Activated B cell treated with CpG ODN at 0.5 μM for 24 hours (primary cell): ENCODE measurements at places on chromosomes 13 and 19.

DNA sequence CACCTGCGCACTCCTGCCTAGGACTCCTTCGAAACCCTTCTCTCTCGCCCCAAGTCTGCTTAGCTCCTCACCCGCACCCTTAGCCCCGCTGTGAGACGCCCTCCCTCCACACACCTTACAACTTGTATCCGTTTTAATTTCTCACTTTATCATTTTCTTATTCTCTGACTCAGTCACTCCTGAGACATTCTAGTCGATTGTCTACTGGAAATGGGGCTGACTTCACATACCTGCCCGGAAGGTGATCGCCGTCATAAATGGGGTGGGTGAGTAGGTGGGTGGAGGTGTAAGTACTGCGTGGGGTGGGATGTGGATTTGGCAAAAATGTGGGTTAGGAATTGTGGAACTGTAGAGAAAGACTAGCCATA is 714 bp downstream of the NDFIP2 start:
- DNase-seq, result peak; percentile 15

DNA sequence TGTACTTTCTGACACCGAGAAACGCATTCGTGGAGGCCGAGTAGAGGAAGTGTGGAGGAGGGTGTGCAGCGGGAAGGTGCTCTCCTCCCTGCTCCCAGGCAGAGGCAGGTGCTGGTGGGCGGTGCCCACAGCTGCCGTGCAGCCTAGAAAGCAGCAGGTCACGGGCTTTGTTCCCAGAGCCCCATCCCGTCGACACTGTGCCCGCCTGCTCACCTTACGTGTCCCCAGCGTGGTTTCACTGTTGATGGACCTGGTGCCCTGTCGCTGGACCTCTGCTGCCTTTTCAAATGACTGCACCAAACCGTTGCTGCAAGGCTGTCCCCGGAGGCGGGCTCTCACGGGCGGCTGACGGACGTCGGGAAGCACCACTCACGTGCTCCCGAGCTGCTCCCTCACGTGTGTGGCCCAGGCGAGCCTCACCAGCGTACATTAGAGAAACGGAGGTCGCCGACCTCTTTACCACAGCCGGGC is 20.8 kb downstream of the PLEKHJ1 start:
- no peak for DNase-seq

- DNase-seq, result peak; percentile 87
These were observed 23.3 kb downstream of the NOTCH3 start for GRCh38 chr19:15177269-15178116.

- DNase-seq, result no peak
These were observed 14.9 kb downstream of the RFC3 start for GRCh38 chr13:33832872-33833271.

DNA sequence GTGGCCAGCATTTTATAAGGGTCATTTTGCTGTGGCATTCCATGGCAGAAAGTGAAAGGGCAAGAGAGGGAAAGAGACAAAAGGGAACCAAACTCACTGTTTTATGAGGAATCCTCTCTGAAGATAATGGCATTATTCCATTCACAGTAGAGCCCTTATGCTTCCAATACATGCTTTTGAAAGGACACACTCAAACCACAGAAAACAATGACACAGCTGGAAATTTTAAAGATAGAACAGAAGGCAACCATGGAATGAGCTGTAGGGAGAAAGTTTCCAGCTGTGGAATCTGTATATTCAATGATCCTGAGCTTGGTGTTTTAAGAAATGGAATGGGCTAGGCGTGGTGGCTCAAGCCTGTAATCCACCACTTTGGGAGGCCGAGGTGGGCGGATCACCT is 677.4 kb downstream of the SLITRK1 start:
- DNase-seq, result no peak

GRCh38 chr13:31545616-31546015 is 193.7 kb upstream of the RXFP2 start:
- DNase-seq, result no peak

GRCh38 chr19:15332311-15332996 is at the start of gene BRD4:
Gene BRD4, minus strand, starts transcription at chr19:15332539. Its CDS starts 59,440 bp downstream, at chr19:15273099.
- peak; percentile 86 for DNase-seq

DNA sequence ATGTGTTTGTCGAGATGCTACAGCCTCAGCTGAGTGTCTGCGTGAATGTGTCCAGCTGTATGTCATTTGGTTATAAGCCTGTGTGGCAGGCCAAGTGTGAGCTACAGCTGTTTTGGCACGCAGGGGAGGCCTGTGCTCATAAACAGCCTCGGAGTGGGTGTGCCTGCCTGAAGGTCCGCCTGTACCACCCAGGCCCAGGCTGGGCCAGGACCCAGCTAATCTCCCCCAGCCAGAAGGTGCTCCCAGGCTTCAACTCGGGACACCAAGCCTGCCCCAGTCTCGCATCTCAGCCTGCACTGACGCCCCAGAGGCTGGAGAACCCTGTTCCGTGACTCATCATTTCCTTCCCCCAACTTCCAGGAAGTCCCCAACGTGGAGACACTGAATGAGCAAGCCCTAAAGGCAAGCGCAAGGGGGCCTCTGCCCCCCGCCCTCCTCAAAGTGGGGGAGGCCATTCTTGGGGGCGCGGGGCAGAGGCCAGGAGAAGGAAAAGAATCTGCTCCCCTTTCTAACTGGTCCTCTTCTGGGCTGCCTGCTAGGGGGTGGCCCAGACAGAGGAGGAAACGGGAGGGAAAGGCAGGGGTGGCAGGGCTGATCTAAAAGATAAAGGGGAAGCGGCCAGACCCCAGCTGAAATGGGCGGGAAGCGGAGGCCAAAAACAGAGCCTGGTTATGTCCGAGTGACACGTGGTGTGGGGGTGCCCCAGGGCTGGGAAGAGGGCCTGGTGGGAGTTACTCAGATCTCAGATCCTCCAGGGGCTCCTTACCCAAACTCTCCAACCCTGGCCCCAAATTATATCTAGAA is 2.0 kb downstream of the SLC1A5 start:
- peak; percentile 66 for DNase-seq

- DNase-seq, result no peak
These were observed 306 bp downstream of the SUGT1 start for GRCh38 chr13:52652980-52653303.

GRCh38 chr19:11984986-11985385 is 20.1 kb downstream of the ZNF763 start:
- DNase-seq, result no peak

DNA sequence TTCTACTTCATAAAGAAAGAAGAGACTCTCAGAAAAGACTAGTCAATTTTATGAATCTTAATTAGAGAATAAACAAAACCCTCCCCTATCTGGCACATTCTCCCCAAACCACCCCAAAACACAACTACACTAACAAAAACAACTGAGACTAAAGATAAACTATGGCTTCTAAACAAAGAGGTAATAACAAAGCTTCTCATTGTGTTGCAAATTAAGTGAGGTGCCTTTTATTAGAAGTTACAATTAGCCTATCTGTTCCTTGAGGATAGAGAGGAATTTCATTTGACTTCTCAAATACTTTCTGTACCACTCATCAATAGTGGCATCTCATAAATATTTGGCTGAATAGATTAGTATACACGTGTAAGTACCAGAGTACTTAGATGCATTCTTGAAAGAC is 1196.2 kb downstream of the PCDH9 start:
- no peak for DNase-seq

DNA sequence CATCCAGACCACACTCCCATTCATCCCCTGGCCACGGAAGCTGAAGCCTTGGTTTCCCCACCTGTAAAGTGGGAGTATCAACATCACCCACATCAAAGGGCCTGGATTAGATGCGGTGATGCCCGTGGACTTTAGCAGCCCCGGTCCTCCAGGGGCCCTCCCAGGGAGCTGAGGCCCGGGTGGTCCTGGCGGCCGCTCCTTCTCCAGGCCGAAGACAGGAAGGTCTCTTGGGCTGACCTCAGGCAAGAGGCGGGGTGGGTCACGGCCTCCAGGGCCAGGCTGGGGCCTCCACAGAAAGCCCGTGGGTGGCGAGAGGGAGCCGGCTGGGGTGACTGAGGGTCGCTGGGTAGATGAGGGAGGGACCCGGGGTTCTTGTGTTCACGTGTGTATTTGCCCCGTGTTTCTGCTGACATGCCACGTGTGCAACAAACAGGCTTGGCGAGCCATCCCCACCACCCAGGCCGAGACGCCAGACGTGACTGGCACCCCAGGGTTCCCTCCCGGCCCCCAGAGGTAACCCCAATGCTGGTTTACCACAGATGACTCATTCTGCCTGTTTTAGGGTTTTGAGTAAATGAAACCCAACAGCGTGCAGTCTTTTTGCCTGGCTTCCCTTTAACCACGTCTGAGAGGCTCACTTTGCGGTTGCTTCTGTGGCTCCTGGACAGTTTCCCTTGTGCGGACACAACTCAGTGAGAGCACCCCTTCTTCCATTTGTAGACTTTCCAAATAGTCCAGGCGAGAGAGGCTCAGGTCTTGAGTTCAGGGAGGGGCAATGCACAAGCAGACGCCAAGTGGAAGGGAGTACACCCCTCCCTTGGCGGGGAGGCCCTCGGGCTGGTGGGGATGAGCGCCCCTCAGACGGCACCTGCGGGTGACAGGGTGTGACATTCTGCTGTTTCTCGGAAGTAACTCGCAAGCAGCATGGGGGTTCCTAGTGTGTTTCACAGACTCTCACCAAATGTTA is 42.9 kb downstream of the C13orf46 start:
- DNase-seq, result no peak

DNA sequence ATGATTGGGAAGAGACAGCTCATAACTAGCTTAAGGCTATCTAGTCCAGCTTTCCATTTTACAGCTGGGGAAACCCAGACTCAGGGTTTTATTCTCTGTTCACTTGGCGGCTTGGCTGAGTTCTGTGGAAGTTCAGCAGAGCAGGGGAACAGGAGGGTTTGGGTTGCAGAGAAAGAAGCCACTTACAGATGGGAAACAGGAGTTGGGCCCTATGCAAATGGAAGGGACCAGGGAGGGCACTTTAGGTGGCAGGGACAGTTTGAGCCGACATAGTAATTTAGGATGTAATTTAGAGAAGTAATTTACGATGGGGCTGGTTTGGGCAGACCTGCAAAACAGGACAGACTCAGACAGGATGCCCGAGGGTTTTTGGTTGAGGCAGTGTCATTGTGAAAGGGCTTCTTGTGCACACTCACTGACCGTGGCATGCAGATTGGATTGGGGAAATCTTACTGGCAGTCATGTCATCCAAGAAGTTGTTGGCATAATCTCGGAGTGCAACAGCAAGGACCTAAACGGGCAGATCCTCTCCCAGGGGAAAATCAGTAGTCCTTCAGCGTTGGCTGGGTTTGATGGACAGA is 47.3 kb upstream of the GPR183 start:
- no peak for DNase-seq

DNA sequence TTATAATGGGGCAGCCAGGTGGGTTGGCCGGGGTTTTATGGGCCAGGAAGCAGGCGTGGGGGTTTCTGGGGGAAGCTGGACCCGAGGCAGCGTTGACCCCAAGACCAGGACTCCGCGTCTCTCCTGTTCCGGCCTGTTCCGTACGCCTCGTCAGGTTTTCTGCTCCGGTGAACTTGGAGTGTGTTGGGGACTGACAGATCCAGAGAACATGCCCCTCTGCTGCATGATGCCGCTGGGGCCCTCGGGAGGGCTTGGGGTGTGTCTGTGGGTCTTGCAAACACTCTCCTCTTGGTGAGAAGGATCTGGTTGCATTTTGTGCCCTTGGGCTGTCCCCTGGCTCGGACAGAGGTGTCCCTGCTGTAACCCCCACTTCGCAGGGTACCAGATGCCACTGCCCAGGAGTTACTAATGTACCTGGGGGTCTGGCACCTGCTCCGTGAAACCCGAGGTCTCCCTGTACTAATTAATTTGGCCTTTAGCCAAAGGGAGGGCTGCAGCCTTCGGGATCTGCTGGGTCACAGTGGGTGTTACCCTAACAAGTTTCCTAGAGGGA is 15.6 kb downstream of the KDM4B start:
- no peak for DNase-seq

GRCh38 chr13:42331009-42331408 is 59.1 kb downstream of the AKAP11 start:
- DNase-seq, result no peak

DNA sequence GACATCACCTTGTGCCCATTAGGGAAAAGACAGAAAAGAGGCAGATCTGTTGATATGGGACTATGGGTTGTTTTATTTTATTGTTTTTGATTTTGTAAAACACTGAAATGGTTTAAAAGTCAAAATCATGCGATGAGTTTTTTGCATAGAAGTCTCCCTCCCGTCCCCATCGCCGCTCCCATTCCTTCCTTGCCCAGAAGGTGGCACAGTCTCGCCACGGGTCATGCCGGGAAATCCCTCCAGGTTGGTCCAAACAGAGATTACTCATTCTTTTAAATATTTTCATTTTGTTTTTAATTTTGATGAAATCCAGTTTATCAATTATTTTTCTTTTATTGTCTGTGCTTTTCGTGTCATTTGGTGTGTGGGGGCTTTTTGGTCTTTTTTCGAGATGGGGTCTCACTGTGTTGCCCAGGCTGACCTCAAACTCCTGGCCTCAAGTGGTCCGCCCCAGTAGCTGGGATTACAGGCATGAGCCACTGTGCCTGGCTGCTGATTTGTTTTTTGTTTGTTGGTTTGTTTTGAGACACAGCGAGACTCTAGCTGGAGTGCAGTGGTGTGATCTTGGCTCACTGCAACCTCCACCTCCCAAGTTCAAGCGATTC is 9.2 kb downstream of the PGPEP1 start:
- peak; percentile 28 for DNase-seq

DNA sequence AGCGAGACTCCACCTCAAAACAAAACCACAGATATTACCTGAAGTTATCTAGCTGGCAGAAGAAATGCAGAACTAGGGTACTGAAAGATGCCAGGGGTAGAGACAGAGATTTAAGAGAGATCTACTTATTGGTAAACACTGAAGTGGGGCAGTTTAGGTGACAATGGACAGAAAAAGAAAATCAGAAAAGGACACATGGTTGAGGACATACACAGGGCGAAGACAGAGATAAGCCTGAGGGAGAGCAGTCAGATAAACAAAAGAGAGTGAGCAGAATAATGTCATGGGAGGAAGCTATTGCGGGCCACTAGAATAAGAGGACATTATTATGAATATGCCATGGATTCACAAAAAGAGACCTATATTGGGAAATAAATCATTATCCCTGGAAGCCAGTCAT is 3.3 kb downstream of the NEK5 start:
- DNase-seq, result no peak

DNA sequence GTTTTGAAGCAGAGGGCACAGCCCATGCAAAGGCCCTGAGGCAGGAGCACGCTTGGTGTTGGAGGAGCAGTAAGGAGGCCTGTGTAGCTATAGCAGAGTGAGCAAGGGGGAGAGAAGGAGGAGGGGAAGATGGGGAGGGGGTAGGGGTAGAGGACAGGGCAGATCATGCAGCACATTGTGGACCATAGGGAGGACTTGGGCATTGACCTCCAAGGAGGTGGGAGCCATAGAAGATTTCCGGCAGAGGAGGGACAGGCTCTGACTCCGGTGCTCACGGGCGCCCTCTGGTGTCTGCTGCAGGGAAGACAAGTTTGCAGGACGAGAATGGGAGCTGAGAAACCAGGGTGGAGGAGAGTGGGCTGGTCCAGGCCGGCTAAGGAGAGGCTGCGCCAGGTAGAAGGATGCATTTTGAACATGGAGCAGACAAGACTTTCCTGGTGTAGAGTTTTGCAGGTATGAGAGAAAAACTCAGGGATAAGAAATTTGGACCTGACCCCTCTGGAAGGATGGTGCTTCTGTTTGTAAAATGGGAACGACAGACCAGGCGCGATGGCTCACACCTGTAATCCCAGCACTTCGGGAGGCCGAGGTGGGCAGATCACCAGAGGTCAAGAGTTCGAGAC is 13.7 kb upstream of the CREB3L3 start:
- DNase-seq, result peak; percentile 84
